Suppressor macrophage treated with lipopolysaccharide for 4 hours (primary cell): ENCODE measurements at places on chromosomes 11 and 22.

DNA sequence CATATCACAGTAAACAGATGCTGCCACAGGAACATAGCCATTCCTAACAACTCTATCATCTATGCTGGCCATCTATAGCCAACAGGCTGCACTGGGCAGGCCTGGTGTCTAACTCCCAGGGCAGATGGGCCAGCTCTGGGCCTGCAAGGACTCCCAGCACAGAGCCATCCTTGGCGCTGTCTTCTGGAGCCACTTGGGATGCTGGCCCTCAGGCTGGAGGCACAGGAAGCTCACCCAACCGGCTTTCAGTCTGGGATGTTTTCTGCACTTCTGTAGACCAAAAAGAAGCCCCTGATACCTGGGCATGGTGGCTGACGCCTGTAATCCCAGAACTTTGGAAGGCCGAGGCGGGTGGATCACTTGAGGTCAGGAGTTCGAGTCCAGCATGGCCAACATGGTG is 40.8 kb upstream of the WNT11 start:
- no peak for DNase-seq

- peak; percentile 80 for DNase-seq
Observed at GRCh38 chr11:95092549-95093324, 3.1 kb downstream of the ENDOD1 start.

DNA sequence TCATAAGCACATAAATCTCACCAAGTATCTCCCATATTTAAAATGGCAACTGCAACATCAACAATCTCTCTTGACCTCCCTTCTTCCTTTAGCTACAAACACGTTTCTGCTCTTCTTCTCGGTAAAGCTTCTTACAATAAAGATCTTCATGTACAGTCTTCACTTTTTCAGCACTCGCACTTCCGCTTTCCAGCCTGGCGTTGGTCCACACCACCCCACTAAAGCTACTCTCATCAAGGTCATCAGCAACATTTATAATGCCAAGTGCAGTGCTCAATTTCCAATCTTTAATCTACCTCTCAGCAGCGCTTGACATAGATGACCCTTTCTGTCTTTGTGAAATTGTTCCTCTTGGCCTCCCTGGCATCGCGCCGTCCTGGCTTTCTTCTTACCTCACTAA is 33.6 kb downstream of the NTM start:
- DNase-seq = peak; percentile 9

GRCh38 chr11:16846305-16846704 is 107.9 kb downstream of the C11orf58 start:
- peak; percentile 24 for DNase-seq

GRCh38 chr22:44802956-44803355 is 50.6 kb downstream of the ARHGAP8 start:
- no peak for DNase-seq

DNA sequence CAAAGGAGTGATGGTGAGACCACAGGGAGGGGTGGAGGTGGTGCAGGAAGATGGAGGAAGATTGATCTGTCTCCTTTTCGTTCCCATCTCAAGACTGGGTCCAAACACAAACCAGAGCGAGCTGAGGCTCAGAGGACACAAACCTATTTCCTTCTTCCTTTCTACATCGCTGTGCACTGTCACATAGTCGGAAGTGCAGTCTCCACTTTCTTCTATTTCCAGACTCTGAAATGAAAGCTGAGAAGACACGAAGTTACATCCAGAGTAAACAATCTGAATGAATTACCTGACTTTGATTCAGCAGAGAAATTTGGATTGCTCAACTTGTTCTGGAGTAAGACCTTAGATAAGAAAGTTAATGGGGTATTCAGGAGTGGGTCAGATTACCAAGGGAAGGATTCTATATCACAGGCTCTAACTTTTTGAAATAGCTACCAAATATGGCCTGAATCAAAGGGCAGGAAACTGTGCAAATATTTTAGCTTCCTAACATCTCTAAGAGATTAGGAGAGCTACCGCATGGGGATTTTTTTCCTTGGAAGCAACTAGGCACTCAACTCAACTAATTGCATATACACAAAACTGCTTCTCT is 14.4 kb downstream of the OVCH2 start:
- DNase-seq = no peak

DNA sequence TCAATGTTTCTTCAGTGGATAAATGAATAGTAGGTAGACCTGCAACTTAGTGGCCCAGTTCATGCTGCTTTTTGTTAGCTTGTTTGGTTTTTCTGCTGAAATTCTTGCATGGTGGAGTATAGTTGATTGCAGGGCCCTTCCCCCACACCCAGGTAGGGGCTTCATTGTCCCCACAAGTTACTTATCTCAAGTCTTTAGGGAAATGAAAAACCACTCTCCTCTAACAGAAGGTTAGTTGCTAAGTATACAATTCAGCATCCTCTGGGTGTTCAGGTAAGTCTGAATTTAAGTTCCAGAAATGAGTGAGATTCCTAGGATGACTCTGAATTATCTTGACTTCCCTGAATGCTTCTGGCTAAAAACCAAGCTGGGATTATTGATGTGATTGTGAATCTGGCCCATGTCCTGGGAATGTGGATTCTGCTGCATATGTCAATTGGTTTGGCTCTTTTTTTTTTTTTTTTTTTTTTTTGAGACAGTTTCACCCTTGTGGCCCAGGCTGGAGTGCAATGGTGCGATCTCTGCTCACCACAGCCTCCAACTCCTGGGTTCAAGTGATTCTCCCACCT is 40.3 kb downstream of the BCL2L13 start:
- no peak for DNase-seq

DNA sequence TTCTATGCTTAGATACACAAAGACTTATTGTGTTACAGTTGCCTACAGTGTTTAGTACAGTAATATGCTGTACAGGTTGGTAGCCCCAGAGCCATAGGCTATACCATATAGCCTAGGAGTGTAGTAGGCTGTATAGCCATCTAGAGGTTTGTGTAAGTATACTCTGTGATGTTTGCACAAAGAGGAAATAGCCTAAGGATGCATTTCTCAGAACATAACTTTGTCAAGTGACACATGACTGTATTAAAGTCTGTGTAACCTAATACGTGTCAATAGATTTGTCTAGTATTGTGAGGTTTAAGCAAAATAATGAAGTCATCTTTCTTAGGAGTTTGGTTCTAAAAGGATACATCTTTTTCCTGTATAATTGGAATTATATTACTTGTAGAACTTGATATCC is 5.5 kb downstream of the ZC3H12C start:
- DNase-seq = peak; percentile 74

DNA sequence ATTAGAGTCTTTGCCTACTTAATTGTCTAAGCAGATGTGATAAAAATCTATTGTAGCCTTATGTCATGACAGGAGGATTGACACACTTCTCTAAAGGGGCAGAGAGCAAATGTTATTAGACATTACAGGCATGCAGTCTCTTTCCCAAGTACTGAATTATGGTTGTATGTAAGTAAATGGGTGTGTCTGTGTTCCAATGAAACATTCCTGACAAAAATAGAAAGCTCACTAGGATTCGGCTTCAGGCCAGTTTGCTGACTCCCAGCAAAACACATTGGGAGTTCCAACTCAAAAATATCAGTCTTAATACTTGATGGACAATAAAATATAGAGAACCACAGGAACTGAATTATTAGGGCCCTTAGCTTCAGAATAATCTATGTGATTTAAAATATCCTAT is 1480.4 kb downstream of the FAM181B start:
- no peak for DNase-seq
